ENCODE measurements at places on chromosomes 16 and 17.

- DNase-seq: no peak
Measured at GRCh38 chr16:3935921-3936320, 55.4 kb upstream of the CREBBP start.

- no peak for DNase-seq
Measured at GRCh38 chr17:37553401-37553966, 55.7 kb downstream of the SYNRG start.

DNA sequence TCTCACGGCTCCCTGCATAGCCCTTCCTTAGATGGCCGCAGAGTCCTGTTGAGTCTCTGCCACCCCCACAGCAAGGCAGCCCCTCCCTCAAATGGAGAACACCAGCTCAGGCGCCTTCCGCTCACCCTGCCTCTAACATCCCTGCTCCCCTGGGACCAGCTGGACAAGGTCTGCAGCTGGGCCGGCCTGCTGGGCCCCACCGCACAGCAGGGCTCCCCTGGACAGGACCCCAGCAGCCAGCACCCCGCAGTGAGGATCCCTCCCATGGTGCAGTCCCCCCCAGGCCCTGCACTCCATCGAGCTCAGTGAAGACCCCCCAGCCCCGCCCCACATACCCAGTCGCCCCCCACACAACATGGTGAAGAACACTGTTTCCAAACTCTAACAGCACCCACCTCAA lies 10.2 kb downstream of the ATP2A3 start:
- no peak for DNase-seq

DNA sequence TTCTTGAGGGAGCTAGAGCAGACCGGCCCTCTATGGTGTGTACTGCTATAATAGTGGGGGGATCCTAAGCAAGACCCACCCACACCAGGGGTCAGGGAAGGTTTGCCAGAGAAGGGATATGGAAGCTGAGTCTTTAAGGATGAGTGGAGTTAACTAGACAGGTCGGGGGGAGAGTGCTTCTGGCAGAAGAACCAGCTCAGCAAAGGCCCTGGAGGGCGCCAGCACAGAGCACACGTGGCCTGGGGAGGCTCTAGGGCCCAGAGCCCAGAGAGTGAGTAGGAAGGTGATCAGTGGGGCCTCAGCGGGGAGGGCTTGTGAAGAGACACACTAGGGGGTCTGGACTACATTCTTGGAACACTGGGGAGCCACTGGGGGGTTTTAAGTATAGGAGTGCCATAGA lies 21.1 kb downstream of the NGFR start:
- DNase-seq: no peak

GRCh38 chr17:43723697-43724359 lies 34.8 kb downstream of the SOST start:
- no peak for DNase-seq

DNA sequence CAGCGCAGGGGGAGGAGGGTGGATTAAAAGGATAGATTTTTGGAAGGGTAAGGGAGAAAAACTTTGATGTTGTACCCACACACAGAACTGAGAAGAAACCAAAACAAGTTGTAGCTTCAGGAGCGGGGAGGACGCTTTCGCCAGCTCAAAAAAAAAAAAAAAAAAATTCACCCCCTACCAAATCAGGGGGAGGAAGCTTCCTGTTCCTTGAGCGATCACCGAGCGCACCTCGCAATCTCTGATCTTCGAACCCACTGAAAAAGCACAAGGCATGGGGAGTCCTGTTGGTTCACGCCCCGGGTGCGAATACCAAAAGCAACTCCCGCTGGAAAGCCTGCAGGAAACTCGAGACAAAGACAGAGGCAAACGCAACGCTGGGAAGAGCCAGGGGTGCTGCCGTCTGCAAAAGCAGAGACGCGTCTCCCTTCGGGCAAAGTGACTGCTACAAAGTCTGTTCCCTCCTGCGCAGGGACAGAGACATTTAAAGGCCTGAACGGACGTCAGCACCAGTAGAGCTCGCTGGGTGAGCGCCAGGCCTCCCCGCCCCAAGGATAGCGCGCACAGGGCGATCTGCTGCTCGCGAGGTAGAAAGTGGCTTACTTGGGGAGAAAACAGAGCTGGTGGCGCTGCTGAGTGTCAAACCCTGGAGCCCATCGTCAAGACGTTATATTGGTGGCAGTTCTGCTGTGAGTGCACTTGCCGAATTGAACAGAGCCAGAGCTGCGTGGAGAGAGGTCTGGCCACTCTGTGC lies 190.4 kb downstream of the USP22 start:
- no peak for DNase-seq

DNA sequence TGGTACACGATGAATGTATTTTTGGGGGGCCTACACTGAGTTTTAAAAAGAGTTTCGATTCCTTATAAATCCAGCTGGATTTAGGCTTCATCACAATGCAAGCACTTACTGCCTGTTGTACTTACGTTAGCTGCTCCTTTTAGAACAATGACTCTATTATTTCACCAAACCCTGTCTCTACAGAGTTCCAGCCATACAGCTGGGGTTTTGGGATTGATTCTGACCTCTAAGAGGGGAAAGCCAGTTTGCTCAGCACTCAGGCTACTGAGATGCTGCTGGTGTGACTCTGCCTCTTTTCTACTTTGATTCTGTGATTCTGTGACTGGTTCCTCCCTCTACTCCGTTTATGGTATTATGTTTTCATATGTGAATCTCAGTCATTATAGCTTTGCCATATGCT lies 329.7 kb downstream of the ABCC12 start:
- peak; percentile 51 for DNase-seq

All from hippocampal formation (tissue), 2 donors.